ENCODE measurements at places on chromosomes 7 and 10. TPM values are rescaled to one million over a fixed set of nuclear protein-coding genes. Genes with fewer than 3 reads are reported as not detected.

SPDYE16 gene
- polyA plus RNA-seq, result 4.4 TPM

- no peak for DNase-seq
Observed at GRCh38 chr10:91163269-91163868, 57.1 kb upstream of the PCGF5 start.

DNAJC30 gene
- 13.0 TPM for polyA plus RNA-seq

GPRIN2 gene
- 6.6 TPM for polyA plus RNA-seq

- DNase-seq, result no peak
Observed at GRCh38 chr10:13143766-13144165, 17.6 kb upstream of the MCM10 start.

MYL10 gene
- polyA plus RNA-seq, result 0.36 TPM

DNA sequence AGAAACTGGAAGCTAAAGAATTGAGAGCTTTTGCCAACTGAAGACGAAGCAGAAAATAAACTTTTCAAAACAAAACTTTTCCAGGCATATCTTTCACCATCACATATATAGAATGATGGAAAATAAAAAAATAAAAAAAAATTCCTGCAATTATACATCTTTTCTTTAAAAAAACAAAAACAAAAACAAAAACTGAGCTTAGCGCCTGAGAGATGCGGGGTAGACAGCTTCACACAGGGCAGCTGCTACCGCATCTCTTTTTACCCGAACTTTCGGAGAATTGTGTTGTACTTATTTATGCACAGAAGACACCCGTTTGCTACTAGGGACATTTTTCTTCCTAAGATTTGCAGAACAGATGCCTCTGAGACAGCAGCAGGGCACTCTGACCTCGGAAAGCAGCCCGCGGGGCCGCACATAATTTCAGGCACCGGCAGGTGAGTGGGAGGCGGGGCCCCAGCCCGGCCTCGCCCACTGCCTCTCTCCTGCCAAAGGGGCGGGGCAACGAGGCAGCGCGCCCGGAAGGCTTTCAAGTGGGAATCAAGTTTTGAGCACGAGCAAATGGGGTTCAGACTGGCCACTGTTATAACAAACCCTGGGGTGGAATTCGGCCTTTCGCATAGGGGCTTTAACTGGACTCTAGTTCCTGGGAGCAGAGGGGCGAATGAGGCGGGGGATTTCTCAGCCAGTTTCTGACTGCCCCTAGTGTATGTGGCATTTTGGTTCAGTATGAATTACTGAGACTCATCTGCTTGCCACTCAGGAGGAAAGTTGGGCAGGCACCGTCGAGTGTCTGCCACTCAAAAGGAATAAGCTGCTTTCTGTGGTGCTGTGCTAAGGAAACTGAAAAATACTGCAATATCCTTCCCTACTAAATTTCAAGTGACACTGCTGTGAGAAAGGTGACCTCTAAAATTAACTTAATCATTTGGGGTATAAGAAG is 18.5 kb upstream of the FAM133B start:
- no peak for DNase-seq

DNA sequence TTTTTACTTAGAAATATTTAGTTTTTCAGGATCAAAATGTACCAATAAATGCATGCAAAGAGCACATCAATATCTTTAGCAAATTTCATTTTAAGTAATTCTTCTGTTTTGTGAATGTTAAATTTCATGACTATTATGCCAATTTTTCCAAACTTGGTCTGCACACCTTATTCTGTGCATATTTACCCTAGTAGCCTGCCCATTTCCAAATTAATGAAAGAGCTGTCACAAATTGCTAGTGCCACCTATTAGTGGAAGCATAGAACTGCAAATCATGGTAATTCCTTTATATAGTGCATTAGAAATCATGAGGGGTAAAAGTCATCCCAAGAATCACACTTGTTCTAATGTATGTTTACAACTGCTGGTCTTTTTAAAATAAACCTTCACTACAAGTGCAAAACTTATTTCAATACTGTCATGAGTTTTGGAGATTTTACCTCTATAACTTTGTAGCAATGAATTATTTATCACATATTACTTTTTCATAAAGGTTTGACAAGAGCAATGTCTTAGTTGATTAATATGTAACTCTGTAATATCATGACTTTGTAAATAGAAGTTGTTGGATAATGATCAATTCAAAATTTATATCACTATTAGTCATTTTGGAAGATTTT is 5.7 kb downstream of the SEMA3A start:
- DNase-seq, result no peak

CACNB2 gene
- 2.4 TPM for polyA plus RNA-seq

ARHGAP12 gene
- polyA plus RNA-seq, result 35.4 TPM

GRCh38 chr10:8913720-8914119 is 859.2 kb downstream of the GATA3 start:
- no peak for DNase-seq

- DNase-seq, result no peak
Observed at GRCh38 chr10:117964536-117964935, 82.2 kb downstream of the RAB11FIP2 start.

EFCAB10 gene
- polyA plus RNA-seq, result 2.9 TPM

- no peak for DNase-seq
Observed at GRCh38 chr7:100509231-100509630, 25.5 kb downstream of the NYAP1 start.

DNA sequence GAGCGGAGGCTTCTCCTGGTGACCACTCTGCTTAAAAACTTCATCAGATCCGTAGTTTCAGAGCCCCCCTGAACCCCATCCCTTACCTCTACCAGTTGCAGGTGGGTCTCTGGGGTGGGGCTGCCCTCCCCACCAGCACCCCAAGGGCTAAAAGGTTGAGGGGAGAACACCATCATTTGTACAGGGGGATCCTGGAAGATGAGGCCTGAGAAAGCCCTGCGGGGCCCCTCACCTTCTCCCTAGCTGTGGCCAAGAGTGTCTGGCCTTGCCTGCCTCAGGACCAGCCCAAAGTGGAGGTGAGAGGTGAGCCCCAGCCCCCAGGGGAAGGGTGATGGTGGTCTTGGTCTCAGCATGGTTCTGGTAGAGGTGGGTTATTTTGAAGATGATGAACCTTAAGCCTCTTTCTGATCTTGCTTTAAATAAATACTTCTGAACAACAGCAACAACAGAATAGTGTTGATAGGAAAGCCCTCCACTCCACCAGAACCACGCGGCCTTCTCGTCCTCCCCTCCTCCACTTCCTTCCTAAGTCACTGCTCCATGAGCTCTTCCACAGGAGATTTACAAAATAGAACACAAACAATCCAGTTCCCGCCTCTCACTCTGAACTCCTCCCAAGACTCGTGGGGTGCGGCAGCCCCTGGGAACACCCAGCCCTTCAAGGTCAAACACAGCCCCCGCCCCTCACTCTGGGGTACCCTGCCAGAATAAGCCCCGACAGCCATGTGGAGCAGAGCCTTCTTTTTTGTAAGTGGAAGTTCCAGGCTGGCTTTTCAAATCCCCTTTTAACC is 169.1 kb downstream of the EGFR start:
- no peak for DNase-seq

GRCh38 chr7:139071680-139072079 is 35.8 kb upstream of the ZC3HAV1L start:
- DNase-seq, result no peak

GRCh38 chr7:84603545-84603944 is 409.0 kb upstream of the SEMA3A start:
- DNase-seq, result no peak

DNA sequence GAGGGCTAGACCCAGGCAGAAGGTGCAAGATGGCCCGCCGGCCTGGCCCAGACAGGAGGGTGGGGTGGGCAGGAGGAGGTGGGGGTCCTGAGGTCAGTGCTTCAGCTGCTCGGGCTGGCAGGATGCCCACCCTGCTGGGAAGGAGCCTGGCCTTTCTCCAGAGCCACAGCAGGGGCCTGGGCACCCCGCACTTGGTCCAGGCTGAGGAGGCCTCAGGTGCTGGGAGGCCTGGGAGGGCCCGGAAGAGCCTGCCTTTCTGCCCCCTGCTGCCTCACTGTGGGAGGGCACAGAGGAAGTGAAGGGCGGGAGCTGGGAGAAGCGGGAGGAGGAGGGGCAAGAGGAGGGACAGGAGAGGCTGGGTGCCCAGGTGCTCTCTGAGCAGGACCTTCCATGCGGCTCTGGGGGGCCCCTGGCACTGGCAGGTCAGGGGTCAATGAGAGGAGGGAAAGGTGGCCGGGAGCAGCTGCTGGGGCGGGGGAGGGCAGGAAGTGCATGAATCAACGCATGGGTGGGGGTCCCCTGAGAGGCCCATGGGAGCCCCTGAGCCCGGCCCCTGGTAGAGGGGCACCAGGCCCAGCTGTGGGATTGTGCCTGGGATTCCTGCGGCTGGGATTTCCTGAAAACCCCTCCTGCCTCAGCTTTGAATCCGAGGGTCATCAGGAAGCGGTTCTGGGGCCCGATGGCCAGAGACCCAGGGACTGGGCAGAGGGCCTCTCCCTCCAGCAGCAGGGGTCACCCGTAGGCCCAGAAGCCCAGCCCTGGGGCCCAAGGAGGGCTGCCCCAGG is 49.9 kb downstream of the PWWP2B start:
- DNase-seq, result no peak

GRCh38 chr10:660970-661596 is 28.4 kb downstream of the DIP2C start:
- DNase-seq, result no peak

FAM20C gene
- polyA plus RNA-seq, result 66.1 TPM

DNA sequence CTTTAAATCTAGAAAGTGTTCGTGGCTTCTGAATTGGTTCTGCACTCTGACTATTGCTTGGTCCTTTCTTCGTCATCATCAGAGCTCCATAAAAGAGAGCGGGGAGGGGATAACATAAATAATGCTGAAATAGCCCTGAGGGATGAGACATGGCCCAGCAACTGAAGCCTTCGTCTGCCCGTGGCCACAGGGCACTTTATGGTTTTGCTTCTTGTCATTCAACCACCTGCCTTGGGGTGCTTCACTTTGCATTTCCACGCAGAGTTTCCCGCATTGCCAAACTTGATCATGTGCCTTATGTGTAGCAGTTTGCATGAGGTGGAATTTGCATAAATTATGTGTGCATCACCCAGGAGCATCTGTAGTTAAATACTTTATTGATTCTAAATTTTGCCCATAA is 15.9 kb downstream of the GSTO2 start:
- DNase-seq, result no peak

DNA sequence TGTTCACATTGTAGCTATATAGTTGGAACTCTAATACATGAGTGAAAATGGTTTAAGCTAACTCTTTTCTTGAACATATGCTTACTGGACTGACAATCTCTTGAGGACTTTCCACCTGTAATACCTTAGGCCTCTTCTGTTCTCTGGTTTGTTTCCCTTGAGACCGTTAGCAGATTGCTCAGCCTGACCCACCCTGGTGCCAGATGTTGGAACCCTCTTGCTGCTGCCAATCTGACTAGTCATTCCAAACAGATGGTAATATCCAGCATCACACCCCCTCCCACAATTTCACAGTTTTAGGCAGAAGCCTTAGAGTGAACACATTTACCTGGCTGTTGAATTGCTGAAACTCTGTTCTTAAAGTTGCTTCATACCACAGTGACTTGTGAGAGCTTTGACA is 18.7 kb downstream of the CALD1 start:
- DNase-seq, result no peak

- no peak for DNase-seq
Observed at GRCh38 chr10:969473-970150, 18.6 kb upstream of the GTPBP4 start.

DNA sequence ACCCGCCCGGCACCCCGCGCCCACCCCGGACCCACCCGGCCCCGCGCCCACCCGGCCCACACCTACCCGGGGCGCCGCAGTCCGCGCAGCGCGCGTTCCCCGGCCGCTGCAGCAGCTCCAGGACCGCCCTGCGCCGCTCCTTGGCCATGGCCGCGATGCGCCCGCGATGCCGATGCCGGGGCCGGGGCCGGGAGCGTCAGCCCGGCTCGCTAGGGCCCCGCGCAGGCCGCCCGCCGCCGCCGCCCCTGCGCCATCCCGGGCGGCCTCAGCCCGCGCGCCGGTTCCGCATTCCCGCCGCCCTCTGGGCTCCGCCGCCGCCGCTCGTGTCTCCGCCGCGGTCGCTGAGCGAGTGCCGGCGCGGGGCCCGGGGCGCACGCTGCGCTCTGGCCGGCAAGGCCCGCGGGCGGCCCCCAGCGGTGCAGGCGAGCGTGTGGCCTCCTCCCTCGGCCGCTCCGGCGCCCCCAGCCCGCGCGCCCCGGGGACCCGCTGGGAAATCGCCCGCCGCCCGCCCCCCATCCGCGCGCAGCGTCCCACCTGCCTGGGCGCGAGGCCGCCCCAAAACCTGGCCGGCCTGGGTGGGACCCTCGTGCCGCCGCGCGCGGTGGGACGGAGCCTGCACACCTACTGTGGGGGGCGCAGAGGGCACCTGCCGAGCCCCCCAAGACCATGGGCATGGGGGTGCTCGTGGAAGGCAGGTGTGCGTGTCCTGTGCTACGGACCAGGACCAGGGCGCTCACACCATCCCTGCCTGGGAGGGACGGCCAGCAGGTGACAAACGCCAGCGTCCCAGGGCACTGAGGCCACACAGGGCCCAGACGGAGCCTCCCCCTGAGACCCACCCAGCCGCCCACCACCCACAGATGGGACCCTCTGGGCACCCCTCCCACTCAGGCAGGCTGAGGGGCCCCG is at the start of gene ADAP1:
ADAP1 (minus strand) TSS at position 351 of the 909 bp plus-strand sequence; CDS start at position 148, 203 bp downstream.
- DNase-seq, result no peak

HEPACAM2 gene
- polyA plus RNA-seq, result 5.9 TPM

ADAM22 gene
- polyA plus RNA-seq, result 12.4 TPM

SPDYE6 gene
- 6.7 TPM for polyA plus RNA-seq
